ENCODE measurements at places on chromosomes 16 and 17.

- no peak for DNase-seq
These were observed 95.5 kb upstream of the DHX40 start for GRCh38 chr17:59469786-59470485.

DNA sequence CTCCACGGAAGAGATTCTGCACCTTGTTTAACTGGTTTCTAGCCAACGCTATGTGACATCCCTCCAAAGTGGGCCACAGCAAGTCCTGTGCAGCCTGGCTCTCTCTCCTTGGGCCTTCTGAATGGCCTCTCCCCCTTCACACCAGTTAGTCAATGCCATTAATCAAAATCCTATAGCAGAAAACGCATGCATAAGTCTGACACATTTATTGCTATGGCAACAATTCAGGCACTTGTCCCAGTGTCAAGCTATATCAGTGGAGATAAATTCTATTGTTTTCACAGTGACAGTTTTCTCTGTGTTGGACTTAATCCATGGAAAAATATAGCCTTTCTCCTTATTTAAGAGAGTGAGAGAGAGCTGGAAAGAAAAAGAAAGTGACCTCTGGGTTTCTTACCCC lies 87.2 kb upstream of the TOX3 start:
- no peak for DNase-seq

DNA sequence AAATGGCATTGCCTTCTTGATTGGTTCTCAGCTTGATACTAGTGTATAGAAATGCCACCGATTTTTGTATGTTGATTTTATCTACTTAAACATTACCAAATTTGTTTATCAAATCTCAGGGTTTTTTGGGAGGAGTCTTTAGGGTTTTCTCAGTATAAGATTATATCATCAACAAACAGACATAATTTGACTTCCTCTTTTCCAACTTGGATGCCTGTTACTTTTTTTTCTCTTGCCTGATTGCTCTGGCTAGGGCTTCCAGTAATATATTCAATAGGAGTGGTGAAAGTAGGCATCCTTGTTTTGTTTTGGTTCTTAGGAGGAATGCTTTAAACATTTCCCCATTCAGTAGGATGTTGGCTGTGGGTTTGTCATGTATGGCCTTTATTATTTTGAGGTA lies 29.1 kb downstream of the EFCAB13 start:
- DNase-seq = no peak

- DNase-seq = no peak
These were observed 100.0 kb downstream of the METRNL start for GRCh38 chr17:83179374-83179773.

DNA sequence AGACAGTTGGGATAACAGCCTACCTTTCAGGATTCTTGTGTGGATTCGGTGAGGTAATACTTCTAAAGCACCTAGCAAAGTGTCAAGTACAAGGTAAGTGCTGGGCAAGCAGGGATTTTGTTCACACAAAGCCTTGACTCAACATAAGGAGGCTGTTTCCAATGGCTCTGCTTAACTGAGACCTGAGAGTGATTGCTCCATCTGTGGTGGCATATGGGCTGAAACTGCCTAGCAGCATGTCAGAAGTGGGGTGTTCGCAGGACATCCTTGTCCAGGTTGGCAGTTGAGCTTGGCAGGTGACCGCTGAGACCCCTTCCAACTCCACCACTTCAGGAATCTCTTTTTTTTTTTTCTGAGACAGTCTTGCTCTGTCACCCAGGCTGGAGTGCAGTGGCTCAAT lies 19.8 kb downstream of the IL4R start:
- no peak for DNase-seq

GRCh38 chr16:85931596-85932402 lies 32.8 kb downstream of the IRF8 start:
- no peak for DNase-seq

- no peak for DNase-seq
These were observed 112.4 kb downstream of the SMG6 start for GRCh38 chr17:2191227-2191626.

GRCh38 chr17:4881761-4882555 lies 17.4 kb upstream of the C17orf107 start:
- no peak for DNase-seq

DNA sequence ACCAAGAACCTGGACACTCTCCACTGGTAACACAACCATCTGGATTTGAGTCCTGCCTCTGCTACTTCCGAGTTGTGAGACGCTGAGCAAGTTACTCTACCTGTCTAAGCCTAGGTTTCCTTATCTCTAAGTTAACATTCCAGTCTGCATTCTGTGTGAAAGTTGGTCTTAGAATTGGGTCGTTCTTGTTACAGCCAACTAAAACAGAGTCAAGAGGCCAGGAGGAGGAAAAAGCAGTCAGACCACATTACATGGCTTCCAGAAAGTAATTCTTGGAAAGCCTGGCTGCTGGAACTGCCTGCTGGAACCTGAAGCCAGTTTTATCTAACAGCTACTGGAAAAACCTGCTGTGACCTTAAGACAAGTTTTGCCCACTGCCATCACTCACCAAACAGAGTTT lies 38.4 kb upstream of the XYLT1 start:
- DNase-seq = no peak

DNA sequence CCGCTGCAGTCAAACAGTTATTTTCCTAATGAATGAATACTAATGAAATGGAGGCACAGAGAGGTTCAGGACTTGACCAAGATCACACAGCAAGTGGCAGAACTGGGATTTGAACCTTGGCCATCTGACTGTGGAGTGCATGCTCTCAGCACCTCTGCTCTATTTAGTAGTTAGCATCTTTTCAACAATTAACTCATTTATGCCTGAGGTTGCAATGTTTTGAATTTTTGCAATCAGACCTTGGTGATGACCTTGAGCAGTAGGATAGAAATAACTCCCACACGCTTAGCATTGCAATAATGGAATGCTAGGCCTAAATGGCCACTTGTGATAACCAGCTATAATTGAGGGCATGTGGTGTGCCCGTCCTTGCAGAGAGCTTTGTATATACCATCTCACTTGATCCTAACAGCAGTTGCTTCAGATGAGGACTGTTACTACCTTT lies 31.0 kb downstream of the NAGPA start:
- no peak for DNase-seq

GRCh38 chr16:678209-678857 lies 1.9 kb upstream of the STUB1 start:
- no peak for DNase-seq

DNA sequence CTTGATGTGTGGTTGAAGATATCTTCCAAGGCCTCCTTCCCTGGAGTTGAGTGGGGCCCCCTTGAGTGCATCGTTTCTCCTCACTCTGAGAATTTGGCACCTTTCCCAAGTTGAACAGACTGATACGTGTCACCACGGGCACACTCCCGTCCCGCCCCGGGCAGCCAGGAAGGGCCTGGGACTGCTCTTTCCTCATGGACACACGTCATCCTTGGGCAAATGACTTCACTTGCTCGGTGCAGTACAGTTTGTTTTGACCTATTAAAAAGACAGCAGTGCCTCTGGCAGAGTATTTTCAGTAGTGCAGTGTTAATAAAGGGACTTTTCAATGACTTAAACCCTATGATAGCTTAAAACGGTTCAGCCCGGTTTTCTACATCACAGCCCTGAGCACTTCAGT lies 59.9 kb downstream of the SEC14L1 start:
- peak; percentile 40 for DNase-seq

DNA sequence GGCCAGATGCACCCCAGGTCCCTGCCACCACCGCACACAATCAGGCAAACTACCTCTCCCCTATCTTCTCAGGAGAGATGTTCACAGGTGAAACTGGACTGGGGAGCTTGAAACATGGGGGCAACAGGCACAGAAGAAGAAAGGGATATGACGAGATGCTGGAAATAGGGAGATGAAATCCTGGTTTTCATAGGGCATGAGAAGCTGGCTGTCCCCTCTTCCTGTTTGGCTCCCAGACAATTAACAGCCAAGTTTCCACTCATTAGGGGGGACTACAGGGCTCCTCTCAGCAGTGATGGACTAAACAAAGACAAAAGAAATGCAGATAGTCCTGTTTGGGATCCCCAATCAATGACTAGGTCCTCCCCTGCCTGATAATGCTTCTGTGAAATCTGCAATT lies 266.0 kb downstream of the NTN1 start:
- no peak for DNase-seq

DNA sequence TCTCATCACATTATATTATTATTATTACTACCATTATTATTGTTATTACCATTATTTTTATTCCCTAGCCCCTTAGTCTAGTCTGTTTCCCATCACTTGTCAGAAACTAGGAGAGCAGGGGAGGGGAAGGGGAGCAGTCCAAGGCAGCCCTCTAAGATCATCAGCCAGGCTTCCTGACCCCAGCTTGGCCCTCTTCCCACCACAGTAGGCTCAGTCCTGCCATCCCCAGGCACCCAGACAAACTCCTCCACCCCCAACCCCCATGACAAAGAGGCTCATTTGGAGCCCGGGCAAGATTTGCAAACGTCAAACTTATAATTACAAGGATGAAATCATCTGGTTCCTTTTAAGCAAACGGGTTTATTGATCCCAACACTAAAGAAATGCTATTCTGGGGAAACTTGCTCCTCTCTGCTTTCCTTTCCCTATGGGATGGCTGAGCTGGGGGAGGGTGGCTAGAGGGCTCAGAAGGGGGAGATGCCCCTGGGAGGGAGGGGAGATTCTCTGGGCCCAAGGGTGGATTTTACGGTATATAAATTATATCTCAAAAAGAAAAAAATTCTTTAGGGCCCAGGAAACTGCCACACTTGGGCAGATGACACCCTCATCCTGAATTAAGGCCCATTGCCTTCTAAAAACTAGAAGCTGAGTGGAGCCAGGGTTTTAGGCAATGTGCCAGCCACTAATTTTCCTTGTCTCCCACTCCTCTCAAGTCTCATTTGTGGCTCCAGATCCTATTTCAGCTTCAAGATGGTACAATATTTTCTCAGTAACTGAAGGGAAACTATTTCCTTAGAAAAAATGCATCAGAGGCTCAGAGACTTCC lies 4.4 kb upstream of the CBFB start:
- no peak for DNase-seq

DNA sequence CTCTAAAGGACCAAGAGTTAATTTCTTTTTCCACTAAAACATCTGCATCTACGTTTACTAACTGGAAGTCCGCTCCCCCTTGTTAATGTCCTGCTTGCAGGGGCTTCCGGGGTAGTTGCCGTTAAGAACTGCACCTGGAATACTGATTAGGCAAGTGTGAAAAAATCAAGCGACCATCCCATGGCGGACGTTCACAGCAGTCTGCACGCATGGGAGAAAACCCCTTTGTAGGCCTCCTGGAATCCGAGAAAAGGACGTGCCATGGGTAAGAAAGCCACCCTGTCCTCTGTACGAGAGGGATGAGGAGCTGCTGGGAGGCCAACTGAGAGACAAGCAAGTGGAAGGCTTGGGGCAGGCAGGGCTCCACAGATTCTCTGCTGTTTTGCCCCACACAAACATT lies 14.9 kb downstream of the SNN start:
- no peak for DNase-seq

DNA sequence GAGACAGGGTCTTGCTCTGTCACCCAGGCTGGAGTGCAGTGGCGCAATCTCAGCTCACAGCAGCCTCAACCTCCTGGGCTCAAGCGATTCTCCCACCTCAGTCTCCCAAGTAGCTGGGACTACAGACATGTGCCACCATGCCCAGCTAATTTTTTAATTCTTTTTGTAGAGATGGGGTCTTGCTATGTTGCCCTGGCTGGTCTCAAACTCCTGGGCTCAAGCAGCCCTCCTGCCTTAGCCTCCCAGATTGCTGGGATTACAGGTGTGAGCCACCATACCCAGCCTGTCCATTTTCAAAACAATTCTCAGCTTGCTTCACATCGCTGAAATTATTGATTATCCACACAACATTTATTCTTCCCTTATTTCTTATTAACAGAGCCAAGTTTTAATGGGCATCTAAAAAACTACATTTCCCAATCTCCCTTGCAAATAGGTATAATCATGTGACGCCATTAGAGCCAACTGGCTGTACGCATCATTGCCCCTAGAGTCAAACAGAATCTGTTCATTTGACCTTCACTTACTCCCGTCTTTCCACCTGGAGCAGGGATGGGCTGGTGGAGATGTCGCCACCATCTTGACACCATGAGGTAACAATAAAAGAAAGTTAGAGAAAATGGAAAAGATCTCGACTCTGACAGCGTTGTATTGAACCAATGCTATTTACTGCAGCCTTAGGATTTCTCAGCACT lies 148.0 kb upstream of the FOXF1 start:
- DNase-seq = no peak
